ENCODE measurements at places on chromosomes 4 and X.

DNA sequence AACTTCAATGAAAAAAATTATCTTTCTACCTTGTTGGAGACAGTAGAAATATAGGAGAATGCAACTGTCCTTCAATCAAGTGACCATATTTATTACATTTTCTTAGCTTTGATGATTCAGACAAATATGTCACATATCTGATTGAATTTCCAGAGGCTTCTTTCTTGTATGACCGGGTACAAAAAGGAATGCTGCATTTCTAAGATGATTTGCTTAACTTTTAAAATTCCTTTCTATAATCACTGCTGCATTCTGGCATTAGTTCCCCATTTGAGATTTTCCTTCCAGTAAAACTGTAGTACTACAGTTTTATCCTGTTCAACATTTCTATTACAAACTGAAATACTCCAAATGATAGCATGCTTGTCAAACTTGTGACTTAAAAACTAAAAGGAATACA is 5.2 kb downstream of the MFSD8 start:
- peak; percentile 6 for DNase-seq

GRCh38 chr4:96703265-96703664 is 863.4 kb downstream of the PDHA2 start:
- DNase-seq = no peak

GRCh38 chr4:179709961-179710624 is 2267.9 kb upstream of the AGA start:
- no peak for DNase-seq

DNA sequence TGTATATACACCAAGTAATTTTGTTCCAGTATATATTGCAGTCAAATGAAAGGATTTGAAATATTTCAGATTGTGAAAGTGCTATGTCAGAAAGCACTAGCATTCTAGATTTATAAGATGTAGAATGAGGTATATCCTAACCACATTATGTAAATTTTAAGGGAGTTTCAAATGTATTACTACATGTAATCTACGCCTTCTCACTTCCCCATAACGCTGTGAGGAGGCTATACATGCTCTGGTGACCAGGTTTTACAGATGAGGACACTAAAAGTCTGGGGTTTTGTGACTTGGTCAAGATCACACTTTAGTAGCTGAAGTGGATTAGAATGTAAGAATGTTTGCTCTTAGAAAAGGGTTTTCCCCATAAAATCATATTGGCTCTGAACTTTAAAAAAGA is 8.1 kb downstream of the ENPEP start:
- no peak for DNase-seq

DNA sequence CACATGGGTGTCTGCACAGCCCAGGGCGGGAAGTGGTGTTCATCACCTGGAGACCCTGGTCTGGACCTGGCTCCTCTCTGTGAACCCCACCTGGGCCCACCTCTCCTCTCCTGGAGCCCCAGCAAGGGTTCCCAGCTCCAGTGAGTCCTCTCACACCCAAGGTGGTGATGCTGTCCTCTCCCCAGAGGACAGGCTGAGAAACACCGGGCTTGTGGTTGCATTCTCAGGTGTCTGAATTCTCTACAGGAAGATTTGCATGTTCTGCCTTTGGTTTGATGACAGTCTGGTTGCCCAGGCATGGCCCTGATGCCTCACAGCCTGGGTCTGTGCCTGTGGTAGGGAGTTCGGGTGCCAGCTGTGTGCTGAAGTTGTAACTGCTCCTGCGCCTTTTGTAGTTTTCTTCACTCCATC is 3.8 kb downstream of the MAEA start:
- DNase-seq = no peak

DNA sequence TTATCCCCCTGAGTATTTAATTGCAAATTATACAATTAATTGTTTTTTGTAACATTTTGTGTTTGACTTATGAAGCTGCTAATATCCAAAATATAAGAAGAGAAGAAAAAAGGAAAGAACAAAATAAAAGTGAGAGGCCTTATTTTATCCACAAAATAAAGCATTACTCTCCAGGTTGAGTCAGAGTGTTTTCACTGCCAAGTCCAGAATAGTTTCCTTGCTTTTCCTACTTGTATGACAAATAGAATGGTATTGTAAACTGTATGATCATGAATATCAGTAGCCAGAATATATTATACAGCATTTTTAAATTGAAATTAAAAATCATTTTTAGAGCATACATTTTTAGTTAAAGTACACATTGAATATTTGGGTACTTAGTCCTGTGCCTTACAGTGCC is 237.8 kb downstream of the NDST4 start:
- no peak for DNase-seq

- DNase-seq = no peak
Measured at GRCh38 chr4:65805936-65806335, 135.6 kb upstream of the EPHA5 start.

DNA sequence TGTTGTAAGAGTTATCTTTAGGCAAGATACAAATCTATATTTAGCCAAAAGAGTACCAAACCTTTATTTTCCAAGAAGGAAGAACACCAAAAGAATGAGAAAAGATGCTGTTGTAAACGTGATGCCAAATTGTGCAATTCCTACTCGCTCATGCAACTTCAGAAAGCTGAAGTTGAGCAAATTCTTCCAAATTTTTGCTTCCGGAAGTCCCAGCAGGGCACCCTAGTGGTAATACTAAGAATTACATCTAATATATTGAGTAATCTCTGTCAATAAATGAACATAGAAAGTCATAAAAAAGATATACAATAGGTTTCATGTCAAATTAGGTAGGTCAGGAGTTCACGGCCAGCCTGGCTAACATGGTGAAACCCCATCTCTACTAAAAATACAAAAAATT is 36.0 kb upstream of the SMARCAD1 start:
- no peak for DNase-seq

DNA sequence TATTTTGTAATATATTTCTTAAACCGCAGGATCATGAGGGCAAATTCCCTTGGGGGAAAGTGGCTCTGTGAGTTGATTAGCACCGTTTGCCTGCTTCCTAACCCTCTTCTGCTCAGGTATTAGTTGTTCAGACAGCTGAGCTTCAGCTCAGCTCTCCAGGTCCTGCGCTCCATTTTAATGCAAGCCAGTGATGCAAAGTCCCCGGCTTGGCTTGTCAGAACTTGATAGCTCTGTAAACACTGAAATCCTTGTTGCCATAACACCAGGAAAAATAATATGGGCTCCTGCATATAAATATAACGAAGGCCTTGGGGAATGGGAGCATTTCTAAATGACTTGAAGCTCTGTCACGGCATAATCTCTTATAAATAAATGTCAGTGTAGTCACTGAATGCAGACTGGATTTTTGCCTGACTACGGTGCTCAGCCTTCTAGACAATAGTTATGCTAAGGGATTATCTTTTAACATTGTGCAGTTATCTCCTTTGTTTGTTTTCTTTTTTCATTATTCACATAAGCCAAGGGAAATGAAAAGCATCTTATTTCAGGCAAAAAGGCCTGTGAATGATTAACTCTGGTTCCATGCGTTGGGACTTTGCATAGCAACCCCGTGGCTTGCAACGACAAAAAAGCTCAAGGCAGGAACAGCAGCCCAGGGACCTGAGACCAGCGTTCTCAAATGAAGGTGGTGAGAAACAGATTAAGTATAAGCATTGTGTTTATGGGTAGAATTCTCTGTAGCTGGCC is 253.2 kb downstream of the SPRY1 start:
- DNase-seq = peak; percentile 55

DNA sequence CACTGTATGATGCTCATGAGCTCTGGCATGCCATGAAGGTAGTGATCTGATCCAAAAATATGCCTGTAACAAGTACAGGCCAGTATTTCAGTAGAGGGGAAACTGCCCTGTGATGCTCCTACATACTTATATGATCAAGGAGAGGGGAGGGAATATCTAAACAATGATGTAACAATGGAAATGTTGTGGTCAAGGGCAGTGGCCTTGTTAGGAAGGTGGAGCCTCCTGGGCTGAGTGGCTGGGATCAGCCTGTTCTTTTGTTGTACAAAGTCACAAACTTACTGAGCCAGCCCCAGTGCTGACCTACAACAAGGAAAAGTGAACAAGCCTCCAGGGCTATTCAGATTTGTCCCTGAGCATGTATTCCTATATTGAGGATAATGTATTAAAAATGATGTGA is 70.3 kb downstream of the ANXA10 start:
- peak; percentile 47 for DNase-seq

DNA sequence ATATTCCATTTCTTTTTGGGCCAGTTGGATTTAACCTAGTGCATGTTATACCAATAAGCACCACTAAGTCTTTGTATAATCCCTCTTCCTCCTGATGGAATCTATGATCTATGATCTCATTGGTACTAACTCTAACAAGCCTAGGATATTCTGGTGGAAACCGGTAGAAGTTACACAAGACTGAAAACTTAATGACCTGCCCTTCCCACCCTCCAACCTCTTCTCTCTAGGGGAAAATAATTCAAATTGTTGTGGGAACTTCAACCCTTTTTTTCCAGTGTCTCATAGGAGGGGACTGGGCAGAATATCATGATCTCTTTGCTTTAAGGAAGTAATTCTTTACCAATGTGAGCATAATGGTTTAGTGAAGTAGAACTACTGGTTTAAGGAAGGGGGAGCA is 289.5 kb upstream of the BOD1L1 start:
- peak; percentile 76 for DNase-seq

DNA sequence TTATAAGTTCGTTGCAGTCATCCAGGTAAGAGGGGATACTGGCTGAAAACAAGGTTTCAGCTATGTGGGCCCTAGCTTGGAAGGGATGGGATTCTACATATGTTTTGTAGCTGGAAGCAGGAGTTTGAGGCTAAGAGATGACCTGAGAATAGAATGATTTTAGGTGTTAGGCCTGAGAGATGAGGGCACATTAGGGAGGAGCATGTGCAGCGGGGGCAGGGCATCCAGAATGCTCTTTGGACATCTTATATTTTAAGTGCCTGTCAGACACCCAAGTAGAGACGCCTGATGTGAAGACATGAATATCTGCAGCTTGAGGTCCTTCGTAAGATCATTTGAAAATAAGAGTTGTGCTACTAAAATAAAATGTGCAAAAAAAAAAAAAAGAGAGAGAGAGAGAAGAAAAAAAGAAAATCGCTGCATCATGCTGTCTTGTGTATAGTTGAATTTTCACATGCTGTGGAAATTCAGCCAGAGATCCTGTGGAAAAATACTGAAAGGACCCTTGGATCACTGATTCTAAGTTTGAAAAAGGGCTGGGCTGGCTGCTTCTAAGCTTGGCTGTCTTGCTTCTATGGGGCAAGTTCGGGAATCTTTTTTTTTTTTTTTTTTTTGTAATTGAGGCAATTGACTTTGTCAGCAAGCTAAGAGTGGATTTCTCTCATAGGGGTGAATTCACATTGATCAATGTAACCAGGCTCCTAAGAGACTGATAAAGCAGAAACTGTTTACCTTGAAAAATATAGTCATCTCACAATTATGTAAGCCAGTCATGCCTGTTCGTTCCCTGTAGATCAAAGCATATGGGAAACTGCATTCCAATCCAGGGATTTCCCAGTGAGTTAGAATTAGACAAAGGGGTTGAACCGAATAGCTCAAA is 341.0 kb upstream of the GATB start:
- DNase-seq = peak; percentile 77

GRCh38 chrX:109856974-109857373 is 123.9 kb upstream of the ACSL4 start:
- peak; percentile 35 for DNase-seq

- peak; percentile 68 for DNase-seq
Measured at GRCh38 chr4:153497988-153498967, 32.1 kb downstream of the TMEM131L start.

DNA sequence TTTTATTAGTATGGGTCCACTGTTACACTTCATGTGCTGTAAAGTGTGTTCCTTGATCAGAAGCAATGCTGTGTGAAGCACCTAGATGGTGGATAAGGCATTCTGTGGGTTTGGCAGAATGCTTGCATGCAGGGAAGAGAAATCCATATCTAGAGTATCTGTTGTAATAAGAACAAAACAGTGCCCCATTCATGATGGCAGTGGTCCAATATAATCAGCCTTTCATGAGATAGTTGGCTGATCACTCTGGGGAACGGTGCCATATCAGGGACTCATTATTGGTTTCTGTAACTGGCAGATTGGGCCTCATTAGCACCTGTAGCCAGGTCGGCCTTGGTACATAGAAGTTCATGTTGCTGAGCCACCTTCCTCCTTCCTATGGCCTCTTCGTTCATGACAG is 28.7 kb downstream of the STIM2 start:
- no peak for DNase-seq

GRCh38 chrX:50770702-50771101 is 43.3 kb downstream of the SHROOM4 start:
- no peak for DNase-seq

DNA sequence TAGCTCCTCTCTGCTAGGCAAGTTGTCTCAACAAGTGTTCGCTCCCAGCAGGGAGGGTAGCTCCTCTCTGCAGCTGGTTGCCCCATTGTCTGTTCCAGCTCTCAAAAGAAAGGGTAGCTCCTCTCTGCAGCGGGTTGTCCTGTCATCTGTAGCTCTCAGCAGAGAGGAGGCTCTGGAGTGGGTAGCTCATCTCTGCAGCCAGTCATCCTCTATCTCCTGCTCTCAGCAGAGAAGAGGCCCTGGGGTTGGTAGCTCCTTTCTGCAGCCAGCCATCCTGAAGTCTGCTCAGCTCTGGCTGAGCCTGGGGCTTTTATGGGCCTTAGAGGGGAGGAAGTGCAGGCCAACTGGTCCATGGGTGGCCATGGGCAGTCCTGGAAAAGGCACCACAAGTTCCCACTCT is 342.7 kb downstream of the PTTG2 start:
- no peak for DNase-seq

DNA sequence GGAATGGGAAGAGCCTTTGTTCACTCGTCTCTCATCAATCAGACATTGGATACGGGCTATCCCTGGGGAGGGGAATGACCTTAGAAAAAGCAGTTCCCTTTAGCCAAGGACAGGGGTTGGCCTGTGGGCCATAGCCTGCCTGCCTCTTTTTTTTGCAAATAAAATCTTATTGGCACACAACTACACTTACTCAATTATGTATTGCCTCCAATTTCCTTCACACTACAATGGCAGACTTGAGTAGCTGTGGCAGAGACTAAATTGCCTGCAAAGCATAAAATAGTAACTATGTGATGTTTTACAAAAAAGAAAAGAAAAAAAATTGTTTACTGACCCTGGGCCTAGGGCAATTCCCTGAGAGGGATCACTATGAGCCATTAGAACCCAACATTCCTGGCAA is 23.4 kb downstream of the PPP1R2C start:
- DNase-seq = no peak

- peak; percentile 87 for DNase-seq
Measured at GRCh38 chr4:183175631-183176232, 76.7 kb downstream of the WWC2 start.

DNA sequence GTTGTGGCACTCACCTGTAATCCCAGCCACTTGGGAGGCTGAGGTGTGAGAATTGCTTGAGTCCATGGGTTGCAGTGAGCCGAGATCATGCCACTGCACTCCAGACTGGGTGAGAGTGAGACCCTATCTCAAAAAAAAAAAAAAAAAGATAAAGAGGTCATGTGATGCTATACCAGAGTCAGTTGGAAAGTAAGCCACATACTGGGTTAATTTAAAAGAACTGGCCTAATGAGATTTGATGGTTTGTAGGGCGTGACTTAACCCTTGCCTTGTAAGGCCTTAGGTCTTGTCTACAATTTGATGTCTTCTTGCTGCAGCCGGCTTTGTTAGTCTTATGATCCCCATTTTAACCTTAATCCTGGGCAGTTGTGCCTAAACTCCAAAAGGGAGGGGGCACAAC is 5.2 kb downstream of the MGST2 start:
- DNase-seq = no peak

- no peak for DNase-seq
Measured at GRCh38 chr4:167424341-167425256, 190.3 kb upstream of the SPOCK3 start.

GRCh38 chrX:17976955-17977354 is 115.9 kb upstream of the RAI2 start:
- DNase-seq = no peak

GRCh38 chrX:53262918-53263394 is 18.4 kb downstream of the IQSEC2 start:
- DNase-seq = peak; percentile 83

Measured in EL (cell line).